ENCODE measurements at places on chromosomes 13 and 19.

- DNase-seq = peak; percentile 87
Measured at GRCh38 chr13:112842343-112842856, 126.6 kb upstream of the MCF2L start.

DNA sequence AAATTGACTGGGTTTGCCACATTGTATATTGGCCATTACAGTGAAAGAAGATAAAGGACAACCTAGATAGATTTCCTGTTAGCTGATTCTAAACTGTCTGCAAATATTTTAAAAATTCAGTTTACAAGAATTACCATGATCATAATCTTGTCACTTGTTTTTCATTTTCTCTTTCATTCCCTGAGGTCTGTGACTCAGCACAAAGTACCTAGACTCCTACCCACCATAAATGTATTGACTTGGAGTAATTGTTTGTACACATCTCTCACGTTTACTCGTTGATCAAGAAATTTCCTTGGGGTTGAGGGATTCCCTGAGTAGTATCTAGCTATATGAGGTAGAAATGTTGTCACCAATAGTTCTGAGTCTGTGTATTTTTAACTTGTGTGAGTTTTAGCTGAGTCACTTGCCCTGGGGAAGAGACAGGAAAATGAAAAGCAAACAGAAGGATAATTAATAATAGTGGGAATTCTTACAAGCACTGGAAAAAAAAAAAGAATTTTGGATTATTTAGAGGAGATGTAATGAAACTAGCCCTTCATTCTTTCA, 299.2 kb upstream of the DACH1 start:
- peak; percentile 18 for DNase-seq

DNA sequence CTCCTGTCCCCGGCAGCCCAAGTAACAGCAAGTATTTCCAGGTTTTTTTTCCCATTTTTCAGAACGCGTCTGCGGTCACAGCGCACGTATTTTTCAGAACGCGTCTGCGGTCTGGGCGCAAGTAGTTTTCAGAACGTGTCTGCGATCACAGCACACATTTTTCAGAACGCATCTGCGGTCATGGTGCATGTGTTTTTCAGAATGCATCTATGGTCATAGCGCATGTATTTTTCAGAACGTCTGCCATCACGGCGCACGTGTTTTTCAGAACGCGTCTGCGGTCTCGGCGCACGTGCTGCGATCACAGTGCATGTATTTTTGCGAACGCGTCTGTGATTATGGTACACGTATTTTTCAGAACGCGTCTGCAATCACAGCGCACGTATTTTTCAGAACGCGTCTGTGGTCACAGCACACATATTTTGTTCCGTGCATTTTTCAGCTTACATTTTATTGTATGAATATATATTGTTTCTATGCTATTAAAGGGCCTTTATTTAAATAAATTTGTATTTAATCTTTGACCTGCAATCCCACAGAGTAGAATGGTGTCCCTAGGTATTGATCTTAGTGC, 19.7 kb downstream of the ATP4B start:
- no peak for DNase-seq

- DNase-seq = no peak
Measured at GRCh38 chr13:95434111-95434510, 118.4 kb upstream of the CLDN10 start.

DNA sequence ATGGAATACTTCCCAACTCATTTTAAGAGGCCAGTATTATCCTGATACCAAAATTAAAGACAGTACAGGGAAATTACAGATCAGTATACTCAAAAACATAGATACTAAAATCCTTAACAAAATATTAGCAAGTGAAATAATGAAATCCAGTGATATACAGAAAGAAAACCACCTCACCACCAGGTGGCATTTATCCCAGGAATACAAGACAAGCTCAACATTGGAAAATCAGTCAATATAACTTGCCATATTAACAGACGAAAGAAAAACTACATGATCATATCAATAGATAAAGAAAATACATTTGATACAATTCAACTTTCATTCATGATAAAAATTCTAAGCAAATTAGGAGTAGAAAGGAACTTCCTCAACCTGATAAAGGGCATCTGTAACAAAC, 6.7 kb upstream of the GNA15 start:
- peak; percentile 59 for DNase-seq

- no peak for DNase-seq
Measured at GRCh38 chr13:105282406-105283285, 1252.8 kb downstream of the EFNB2 start.

DNA sequence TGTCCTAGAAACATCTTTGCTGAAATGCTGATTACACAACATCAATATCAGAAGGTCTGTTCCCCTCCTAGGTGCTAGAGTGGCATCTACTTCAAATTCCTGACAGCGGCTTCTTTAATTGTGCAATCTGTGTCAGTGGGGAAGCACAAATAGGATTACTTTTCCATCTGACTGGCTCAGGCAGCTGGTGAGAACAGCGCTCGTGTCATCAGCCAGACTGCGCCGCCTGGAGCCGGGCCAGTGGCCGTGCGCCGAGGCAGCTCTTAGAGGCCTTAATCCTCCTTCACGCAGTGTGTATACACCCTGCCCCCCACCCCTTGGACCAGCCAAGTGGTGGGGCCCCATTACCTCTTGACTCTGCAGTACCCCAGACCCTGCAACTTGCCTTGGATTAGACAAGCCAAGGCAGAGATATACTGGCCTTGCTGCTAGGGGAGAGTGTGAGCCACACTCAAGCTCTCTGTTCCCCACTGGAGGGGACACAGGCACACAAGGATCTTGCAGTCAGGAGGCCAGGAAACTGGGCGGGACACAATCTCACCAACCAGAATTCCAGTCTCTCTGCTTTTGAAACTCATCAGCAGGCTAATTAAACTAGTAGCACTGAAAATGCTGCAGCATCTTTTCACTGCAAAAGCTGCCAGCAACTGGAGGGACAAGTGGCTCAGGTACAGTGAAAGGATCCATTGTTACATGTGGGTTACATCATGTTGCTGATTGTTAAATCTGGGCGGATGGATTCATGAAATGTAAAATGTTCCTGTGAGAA, 48.9 kb upstream of the EPHX3 start:
- DNase-seq = peak; percentile 90

DNA sequence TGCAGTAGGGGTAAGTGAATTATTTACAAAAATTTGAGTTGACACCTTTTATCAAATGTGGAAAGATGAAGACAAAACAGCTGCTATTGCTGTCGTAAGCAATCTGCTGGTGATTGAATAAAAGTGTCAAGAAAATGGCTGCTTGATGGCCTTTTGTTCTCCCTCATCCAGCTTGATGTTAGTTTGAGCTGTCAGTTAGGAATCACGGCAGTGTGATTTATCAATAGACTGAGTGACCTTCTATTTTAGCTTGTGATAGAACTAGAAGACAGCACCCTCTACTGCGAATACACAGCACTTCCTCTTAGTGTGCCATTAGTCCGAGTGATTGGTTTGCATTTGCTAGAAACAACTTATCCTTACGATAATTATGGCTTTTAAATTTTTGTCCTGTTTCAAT, 76.3 kb downstream of the MZT1 start:
- peak; percentile 8 for DNase-seq

GRCh38 chr19:32416749-32417456, 11.3 kb downstream of the DPY19L3 start:
- DNase-seq = no peak

- DNase-seq = peak; percentile 50
Measured at GRCh38 chr13:101447852-101448251, 4.6 kb upstream of the ITGBL1 start.

DNA sequence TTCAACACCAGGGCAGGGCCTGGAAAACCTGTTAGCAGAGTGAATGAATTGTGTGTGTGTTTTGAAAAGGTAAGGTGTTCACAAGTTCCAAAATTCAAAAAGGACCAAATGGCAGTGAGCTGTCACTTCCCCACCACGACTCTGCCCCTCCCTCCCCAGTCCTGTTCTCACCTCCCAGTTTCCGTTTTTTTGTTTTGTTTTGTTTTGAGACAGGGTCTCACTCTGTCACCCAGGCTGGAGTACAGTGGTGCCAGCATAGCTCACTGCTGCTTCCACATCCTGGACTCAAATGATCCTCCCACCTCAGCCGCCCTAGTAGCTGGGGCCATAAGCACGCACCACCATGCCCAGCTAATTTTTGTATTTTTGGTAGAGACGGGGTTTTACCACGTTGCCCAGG, 20.3 kb upstream of the BCL3 start:
- no peak for DNase-seq

- no peak for DNase-seq
Measured at GRCh38 chr13:113048766-113049165, 56.8 kb upstream of the F7 start.

GRCh38 chr19:19657397-19657783, 6.1 kb downstream of the ATP13A1 start:
- DNase-seq = no peak

DNA sequence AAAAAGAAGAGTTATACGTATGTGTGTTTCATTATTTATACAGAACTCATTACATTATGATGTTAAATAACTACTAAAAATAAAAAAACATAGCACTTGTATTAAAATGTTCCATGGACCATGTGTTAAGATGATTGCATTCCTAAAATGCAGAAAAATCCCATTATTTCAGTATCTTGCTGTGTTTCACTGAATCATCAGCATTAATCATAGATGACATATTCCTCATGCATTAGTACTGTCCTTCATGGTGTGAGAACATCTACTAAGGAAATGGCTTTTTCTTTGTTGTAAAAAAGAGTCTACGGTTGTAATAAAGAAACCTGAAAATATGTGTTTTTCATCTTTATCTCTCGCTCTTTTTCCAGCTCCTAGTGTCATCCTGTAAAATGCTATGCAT, 416.5 kb downstream of the FGF14 start:
- DNase-seq = peak; percentile 6

DNA sequence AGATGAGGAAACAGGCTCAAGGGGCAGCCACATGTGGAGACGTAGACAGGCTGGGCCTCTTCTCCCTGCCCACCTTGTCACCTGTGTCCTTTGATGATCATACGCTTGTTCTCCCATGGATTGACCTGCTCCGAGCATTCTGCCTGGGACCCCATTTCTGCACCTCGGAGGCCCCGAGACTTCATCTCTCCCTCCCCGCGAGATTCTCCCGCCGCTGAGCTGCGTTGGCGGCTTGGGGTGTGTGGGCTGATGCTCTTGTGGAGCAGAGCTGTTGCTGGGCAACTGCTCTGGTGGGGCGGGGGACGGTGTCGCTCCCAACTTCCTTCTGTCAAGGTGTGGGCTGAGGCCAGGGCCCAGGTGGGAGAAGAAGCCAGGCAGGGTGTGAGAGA, 22.1 kb downstream of the MAST3 start:
- no peak for DNase-seq

- no peak for DNase-seq
Measured at GRCh38 chr13:110589793-110590390, 25.5 kb upstream of the NAXD start.

DNA sequence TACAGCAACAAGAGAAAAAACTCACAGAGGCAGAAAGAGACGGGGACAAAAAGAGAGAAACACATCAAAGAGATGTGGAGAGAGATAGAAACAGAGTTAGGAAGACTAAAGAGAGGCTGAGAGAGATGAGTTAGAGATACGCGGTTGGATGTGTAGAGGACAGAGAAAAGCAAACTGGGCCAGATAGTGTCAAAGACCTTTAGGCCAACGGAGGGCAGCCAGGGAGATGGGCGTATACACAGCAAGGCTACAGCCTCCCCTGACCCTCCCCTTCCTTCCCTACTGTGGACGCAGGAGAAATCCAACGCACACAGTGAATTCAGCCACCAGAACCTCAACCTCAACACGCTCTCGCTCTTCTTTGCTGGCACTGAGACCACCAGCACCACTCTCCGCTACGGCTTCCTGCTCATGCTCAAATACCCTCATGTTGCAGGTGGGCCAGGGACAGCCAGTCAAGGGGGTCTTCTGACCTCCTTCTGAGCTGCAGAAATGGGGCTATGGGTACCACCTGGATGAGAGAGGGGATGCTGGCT, 18.7 kb downstream of the CYP2B6 start:
- no peak for DNase-seq

GRCh38 chr13:78168981-78169380, 250.3 kb upstream of the EDNRB start:
- DNase-seq = no peak

DNA sequence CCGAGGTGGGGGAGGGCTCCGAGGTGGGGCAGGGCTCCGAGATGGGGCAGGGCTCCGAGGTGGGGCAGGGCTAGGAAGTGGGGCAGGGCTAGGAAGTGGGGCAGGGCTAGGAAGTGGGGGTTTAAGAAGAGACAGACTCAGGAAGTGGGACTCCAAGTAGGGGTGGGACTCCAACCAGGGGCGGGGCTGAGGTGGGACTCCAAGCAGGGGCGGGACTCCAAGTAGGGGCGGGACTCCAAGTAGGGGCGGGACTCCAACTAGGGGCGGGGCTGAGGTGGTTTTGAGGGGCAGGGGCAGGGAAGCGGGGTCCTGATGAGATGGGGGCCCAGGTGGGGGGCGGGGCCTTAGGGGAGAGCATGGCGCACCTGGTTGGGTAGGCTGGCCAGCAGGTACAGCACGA, 13.6 kb downstream of the CFD start:
- DNase-seq = peak; percentile 62

DNA sequence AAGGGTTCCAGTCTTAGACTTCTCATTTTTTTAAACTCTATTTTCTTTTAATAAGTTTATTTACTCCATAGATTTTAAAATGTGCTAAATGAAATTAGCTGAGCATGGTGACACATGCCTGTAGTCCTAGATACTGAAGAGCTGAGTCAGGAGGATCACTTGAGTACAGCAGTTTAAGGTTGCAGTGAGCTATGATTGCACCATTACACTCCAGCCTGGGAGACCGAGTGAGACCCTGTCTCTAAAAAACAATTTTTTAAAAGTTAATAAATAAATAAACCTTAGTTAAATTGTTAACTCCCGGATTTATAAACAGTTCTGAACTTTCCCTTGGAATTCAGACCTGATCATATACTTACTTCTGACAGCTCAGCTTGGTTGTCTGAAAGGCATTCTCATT, 32.5 kb downstream of the PCDH20 start:
- DNase-seq = no peak

DNA sequence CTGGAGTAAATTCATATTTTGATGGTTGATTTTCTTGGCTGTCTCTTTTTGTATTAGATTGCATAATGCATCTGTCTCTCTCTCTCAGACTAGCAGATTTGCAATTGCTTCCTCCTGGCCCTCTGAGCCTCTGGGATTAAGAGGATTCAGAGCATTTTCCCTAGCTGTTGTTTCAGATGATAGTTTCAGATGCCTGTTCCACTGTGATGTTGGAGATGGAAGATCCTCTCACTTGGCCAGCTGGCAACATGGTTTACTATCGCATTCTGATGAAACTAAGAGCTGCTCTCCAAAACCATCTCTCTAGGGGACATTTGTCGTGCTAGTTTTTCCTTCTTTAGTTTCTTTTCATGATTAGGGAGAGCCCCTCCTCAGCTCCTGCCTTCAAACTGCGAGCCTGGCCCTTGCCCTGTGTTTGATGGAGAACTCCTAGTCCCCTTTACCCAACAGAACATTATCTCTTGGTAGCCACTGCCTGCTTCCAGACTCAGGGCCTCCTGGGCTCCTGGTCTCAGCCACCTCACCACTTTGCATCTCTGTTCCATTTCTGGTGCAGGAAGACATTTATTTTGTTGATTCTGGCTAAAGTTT, 244.6 kb downstream of the B3GLCT start:
- DNase-seq = peak; percentile 22
